Breast epithelium (tissue), 4 donors: ENCODE measurements at places on chromosomes 4 and X.
A peak's percentile ranks its signal among the peaks of the same experiment; 100 is the strongest.

DNA sequence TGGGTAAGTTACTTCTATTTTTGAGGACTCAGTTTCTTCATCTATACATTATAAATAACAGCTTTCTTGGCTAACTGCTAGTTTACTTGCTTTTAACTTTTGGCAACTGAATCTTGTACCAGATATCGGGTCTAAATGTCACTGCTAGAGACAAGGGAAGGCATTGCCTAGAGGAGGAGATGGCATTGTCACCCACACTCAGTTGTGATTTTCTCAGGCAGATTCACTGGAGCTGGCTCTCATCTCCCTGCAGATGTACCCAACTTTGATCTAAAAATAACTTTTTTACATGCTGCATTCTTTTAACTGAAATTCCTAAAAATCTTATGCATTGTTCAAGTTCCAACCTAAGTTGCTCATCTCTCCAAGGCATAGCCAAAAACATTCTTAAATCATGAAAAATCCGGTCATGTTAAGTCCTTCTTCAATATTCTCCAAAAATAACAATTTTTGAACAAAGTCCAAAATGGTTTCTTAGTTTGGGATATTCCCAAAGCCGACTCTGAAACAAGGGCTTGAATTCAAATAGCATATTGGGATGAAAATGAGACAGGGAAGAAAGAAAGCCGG is 469.0 kb upstream of the BOD1L1 start:
- no peak for DNase-seq

DNA sequence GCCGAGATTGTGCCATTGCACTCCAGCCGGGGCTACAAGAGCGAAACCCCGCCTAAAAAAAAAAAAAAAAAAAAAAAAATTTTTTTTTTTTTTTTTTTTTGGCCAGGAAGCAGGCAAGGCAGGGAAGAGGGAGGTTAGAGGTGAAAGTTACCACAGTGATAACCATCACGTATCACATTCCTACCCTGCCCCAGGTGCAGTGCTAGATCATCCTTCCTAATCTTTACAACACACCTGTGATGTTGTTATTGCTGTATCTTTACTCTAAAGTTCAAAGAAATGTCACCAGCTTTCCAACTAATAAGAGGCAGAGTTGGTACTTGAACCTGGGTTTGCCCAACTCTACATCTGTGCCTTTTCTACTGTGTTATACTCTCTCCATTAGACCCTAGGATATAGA is 7.2 kb upstream of the LIMCH1 start:
- DNase-seq = no peak

- DNase-seq = no peak
These were observed 72.7 kb downstream of the SPRY1 start for GRCh38 chr4:123469245-123469644.

DNA sequence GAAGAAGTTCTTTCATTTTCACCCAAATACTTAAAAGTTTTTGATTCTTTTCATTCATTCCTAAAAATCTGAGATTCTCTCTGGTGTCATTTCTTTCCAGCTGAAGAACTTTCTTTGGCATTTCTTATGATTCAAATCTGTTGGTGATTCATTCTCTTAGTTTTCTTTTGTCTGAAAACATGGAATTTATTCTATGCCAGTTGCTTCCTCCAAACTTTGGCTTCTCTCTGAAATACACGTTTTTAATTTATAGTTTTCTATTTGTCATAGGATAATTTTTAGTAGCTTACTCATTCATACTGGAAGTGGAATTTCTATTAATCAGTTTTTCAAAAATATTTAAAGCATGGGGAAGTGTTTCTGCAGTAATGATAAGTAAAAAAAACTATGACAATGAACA is 1012.0 kb downstream of the RPA4 start:
- no peak for DNase-seq

- no peak for DNase-seq
These were observed 203.9 kb upstream of the GRID2 start for GRCh38 chr4:92099861-92100260.

GRCh38 chr4:151407466-151408379 is 1.3 kb upstream of the FHIP1A start:
- DNase-seq = peak; percentile 51

GRCh38 chrX:154458954-154459778 is 1.1 kb downstream of the PLXNA3 start:
- DNase-seq = no peak

GRCh38 chrX:39930786-39931528 is 166.8 kb downstream of the BCOR start:
- no peak for DNase-seq

DNA sequence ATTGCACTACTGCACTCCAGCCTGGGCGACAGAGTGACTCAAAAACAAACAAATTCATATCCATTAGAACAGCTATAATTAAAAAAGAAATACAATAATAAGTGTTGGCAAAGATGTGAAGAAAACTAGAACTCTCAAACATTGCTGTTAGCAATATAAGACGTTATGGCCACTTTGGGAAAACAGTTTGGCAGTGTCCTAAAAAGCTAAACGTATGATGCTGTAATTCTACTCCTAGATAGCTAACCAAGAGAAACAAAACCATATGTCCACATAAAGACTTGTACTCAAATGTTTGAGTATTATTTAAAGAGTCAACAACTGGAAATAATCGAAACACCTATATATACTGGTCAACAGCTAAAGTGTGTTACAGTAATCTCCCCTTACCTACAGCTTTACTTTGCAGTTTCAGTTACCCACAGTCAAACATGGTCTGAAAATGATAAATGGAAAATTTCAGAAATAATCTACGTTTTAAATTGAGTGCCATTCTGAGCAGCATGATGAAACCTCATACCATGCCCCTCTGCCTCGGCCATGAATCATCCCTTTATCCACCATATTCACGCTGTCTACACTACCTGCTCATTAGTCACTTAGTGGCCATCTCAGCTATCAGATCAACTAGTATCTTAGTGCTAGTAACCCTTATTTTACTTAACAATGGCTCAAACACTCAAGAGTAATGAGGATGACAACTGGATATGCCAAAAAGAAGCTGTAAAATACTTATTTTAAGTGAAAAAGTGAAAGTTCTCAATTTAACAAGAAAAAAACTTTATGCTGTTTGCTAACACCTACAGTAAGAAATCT is 4.9 kb downstream of the ELF2 start:
- no peak for DNase-seq

DNA sequence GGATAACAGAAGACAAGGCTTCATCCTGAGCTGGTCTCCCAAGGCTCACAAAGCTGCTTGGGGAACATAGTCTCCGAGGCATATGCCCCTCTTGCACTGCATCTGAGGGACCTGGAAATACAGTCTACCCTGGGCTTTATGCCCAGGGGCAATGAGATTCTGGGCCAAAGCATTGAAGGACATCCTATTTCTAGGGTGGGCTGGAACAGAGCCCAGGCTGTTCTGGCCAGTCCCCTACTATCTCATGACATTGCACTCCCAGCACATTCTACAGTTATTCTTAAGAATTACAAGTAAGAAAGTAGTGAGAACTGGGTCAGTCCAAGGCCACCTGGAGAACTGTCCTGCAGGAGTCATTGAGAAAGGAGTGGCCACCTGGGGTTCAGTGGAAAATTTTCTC is 107.6 kb downstream of the USP46 start:
- DNase-seq = no peak

DNA sequence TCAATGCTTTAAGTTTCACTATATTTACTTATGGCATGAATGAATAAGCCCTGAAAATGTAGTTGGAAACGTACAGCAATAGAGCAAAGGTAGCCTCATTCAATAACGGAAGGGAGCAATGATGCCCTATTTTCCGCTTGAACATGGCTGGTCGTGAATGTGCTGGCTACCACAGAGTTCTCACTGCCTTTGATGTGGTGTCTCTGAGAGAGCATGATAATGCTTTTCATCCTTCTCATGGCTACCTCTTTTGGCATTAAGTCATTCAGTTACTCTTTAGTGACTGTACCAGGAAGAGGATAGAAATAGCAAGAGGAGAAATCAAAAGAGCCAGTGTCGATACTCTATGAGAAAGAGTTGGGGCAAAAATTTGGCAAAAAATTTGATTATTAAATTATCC is 308.0 kb downstream of the PPP3CA start:
- no peak for DNase-seq

- DNase-seq = no peak
These were observed 1535.3 kb upstream of the PCDH10 start for GRCh38 chr4:131613824-131614216.

- no peak for DNase-seq
These were observed 127.9 kb upstream of the PCDH18 start for GRCh38 chr4:137660211-137660610.

DNA sequence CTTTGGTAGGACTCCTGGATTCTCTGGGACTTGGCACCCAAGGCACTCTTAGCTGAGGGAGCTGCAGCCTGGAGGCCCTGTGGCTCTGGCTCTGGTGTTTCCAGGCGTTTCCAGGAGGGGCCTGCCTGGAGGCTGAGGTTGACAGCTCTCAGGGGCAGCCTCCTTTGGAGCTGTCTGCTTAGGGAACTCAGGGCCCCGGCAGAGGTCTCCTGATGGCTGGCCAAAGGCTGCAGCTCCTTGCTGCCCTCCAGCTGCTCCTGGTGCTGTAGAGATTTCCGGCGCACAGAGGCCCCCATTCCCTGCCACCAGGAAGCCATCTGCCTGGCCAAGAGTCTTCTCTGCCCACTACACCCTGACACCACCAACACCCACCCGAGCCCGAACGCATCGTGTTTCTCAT is 25.3 kb upstream of the ARHGEF38 start:
- DNase-seq = no peak

- DNase-seq = no peak
These were observed 203.3 kb downstream of the ANTXR2 start for GRCh38 chr4:79869597-79870237.

- no peak for DNase-seq
These were observed 152.2 kb downstream of the ASMT start for GRCh38 chrX:1767026-1767425.

DNA sequence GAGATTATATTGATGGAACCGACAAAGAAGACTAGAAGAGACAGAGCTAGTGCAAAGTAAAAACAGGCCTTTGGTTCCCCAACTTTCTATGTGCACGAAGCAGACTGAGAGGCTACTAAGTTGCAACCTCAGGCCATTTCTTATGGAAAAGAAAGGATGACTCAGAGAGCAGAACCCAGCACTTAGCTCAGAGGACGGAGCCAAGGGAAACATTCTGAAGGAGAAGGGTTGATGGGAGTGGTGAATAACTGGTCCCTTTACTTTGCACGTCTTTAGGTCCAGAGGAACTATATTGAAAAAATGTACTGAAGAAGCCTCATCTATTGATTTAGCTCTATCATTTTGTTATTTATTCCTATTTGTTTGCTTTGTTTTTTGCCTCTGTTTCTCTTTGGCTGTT is 182.1 kb downstream of the CPE start:
- no peak for DNase-seq

DNA sequence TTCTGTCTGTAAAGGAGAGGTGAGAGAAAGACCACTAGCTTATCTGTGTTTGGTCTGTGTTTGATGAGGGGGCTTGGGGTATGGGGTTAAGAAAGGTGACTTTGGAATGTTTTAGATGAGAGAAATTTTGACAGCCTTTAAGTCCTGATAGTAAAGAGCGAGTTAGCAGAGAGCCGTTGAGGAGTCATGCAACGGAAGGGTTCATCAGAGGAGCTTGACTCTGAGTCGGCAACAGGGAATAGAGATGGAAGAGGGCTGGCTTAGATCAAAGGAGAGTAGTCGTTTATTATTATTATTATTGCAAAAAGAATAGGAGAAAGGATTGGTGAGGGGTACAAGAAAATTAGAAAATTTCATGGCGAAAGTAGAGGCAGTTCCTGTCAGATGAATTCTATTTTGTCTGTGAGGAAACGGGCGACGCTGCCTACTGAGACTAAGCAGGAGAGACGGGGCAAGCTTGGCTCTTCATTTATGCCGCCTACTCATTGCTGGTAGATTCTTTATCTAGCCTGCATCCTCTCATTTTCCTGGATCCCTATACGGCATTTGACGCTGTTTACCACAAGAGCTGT is 473 bp upstream of the VAMP7 start:
- no peak for DNase-seq

- no peak for DNase-seq
These were observed 22.9 kb upstream of the PUDP start for GRCh38 chrX:7170898-7171297.

- no peak for DNase-seq
These were observed 44.4 kb downstream of the KIAA0232 start for GRCh38 chr4:6826781-6827508.

GRCh38 chrX:68912113-68912512 is 83.3 kb downstream of the EFNB1 start:
- no peak for DNase-seq

DNA sequence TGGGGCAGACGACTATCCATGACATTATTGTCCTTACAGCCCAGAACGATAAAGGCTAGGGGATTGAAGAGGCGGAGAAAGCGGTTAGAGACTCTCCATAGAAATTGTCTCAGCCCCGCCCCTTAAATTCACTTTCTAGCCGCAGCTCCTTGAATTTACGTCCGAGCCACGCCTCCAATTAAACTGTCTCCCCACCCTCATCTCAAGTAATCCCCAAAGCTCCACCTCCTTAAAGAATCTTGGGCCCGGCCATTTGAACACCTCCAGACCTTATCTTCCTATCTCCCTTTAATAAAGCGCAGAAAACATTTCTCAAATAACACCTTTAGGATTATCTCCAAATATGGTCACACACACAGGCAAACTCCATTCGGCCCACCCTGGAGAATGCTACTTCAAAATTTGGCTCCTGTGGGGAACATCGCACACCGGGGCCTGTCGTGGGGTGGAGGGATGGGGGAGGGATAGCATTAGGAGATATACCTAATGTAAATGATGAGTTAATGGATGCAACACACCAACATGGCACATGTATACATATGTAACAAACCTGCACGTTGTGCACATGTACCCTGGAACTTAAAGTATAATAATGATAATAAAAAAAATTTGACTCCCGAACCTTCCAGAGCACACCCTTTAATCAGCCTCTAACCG is 7.2 kb upstream of the MAGIX start:
- no peak for DNase-seq
